Pons (tissue), 1 donor: ENCODE measurements at places on chromosomes 5 and 9.

GRCh38 chr9:101029315-101030085 is 973 bp downstream of the PLPPR1 start:
- DNase-seq: no peak

GRCh38 chr9:95004411-95005277 is 278.1 kb downstream of the AOPEP start:
- DNase-seq: no peak

GRCh38 chr5:24645483-24645882 is 705 bp upstream of the CDH10 start:
- no peak for DNase-seq

DNA sequence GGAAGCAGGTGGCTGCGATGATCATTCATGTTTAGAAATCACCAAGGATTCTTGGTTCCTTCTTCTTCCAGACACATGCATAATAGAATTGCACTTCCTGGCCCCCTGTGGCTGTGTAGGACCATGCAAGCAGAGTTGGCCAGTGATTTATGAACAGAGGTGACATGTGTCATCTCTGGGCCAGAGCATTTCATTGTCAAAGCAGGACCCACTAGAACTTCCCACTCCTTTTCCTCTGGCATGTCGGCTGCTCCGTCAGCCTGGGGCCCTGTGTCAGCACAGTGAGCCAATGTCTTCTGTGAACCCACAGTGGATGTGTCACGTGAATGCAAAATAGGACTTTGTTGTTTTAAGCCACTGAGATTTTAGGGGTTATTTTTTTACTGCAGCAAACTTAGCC is 59.2 kb downstream of the HSD17B3 start:
- DNase-seq: peak; percentile 74

DNA sequence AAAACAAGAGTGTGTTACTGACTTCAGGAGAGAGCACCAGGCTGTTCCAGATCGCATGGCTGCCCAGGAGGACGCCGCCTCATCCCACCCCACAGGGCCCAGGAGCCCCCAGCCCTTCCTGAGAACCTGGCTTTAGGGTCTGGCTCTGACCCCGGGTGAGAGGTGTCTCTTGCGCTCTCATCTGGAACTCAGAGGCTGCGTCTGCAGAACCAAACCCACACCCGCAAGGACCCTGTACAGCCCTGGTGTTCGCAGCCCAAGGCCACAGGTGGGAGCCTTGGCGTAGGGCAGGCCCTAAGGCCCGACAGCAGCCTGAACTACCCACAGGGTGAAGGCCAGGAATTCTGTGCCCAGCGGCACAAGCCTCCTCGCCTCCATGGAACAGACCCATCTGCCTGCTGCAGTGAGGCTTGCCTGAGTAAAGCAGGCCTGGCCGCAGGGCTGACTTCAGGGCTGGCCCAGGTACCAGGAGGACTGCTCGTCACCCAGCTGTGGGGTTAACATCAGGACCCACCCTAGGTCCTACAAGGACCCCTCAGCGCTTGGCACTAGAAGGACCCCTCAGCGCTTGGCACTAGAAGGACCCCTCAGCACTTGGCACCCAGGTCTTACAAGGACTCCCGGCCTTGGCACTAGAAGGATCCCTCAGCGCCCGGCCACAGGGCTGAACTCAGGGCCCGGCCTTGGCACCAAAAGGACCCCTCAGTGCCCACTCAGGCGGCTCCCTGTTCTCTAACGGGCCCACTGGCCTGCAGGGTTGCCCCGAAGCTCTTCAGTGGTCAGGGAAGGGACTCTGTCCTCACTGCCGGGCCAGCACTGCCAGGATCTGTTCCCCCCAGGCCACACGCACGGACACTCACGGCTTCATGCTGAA is 48.2 kb downstream of the NKD2 start:
- DNase-seq: no peak

DNA sequence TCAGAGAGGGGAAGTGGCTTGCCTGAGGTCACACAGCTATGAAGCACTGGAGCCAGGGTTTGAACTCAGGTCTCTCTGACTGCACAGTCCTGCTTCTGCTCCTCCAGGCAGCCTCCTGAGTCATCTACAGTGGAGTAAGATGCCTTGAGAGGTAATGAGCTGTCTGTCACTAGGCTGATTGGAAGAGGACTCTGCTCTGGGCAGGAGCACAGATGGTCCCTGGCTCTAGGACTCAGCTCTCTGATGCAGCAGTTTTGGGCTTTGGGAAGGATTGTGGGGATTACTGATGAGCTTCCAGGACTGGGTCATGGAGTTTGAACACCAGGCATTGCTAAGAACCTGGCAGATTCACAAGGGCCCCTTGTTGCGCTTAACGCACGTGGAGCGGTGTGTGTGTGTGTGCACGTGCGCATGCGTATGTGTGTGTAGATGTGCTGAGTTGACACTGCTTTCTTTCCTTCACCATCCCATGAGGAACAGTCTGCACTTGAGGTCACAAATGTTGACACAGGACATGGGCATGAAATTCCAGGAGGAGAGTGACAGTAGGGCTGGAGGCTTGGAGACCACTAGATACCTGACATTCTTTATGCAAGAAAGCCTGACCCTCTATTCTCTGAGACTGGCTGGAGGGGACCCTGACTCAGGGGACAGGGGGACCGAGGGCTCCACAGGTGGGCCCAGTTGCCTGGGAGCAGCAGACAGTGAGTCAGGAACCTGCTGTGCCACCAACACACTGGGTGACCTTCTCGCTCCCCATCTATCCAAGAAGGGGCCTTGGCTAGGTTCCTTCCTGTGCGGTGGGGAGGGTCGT is 170.5 kb downstream of the RGS3 start:
- DNase-seq: no peak

DNA sequence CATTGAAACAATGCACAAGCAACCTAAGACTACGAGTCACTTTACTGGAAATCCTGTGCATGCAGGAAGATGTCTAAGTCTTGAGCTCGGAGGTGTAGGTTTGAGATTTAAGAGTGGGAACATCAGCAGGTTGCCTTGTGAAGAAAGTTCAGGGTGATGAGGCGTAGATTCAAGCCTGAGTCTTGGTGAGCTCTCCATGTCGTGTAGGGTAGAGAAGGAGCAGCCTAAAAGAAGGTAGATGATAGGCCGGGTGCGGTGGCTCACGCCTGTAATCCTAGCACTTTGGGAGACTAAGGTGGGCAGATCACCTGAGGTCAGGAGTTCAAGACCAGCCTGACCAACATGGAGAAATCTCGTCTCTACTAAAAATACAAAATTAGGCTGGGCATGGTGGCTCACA is 30.2 kb upstream of the ANKRD18A start:
- no peak for DNase-seq

GRCh38 chr5:158753354-158753753 is 346.4 kb downstream of the EBF1 start:
- no peak for DNase-seq

- DNase-seq: no peak
These were observed 11.3 kb upstream of the SLC34A1 start for GRCh38 chr5:177372910-177373309.

GRCh38 chr9:126449725-126450667 is 123.4 kb downstream of the MVB12B start:
- no peak for DNase-seq

- no peak for DNase-seq
These were observed 94.6 kb upstream of the TAS2R1 start for GRCh38 chr5:9724707-9725106.

DNA sequence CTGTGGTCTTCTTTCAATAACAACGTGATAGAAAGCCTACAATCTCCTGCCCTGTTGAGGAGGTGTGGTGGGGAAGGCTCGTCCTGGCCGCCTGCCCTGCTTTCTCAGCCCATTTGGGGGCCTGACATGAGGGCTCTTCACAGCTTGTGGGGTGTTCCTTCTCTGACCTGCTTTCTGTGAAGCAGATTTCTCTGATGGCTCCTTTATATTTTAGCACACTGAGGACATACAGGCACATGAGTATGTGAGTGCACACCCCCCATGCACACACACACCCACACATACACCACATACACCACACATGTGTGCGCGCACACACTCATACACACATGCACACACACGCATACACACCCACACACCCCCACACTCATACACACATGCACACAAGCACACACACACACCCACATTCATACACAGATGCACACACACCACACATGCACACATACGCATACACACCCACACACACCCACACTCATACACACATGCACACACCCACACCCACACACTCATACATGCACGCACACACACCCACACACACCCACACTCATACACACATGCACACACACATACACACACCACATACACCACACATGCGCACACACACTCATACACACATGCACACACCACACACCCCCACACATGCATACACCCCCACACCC is 117.5 kb downstream of the COL5A1 start:
- no peak for DNase-seq

DNA sequence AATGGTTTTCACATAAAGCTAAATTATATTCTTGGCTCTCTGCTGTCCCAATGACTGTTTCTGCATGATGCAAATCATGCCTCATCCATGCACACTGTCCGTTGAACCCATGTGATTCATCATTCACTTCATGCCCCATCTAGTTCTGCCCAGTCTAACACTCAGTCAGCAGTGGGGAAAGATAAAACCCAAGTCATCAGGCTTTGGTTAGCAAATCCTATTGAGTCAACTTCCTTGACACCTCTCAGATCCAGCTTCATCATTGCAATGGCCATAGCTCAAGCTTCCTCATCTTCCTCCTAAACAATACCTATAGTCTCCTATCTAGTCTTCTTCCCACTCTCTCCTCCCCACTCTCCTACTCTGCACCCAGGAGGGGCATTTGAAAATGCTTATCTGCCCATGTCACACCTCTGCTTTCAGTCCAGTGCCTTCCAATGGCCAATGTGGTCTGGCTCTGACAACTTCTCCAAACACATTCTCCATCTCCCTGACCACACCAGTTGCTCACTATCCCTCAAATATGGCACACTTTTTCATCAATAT is 266.0 kb upstream of the TRIM32 start:
- no peak for DNase-seq

DNA sequence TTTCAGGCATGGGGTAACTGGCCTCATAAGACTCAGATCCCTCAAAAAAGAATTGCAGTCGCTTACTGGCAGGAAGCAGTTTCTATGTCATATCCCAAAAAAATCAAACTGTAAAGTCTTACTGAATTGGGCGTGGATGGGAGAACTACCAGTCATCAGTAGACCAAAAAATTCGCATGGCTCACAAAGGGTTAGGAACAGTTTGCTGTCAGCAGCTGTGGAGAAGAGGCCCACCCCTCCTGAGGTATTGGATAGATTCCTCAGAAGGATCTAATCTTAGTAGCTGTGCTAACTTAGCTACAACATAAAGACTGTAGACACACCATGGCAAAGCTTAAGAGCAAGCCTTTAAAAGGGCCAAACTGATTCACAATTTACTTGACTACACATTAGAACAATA is 478.3 kb upstream of the FTMT start:
- DNase-seq: no peak

DNA sequence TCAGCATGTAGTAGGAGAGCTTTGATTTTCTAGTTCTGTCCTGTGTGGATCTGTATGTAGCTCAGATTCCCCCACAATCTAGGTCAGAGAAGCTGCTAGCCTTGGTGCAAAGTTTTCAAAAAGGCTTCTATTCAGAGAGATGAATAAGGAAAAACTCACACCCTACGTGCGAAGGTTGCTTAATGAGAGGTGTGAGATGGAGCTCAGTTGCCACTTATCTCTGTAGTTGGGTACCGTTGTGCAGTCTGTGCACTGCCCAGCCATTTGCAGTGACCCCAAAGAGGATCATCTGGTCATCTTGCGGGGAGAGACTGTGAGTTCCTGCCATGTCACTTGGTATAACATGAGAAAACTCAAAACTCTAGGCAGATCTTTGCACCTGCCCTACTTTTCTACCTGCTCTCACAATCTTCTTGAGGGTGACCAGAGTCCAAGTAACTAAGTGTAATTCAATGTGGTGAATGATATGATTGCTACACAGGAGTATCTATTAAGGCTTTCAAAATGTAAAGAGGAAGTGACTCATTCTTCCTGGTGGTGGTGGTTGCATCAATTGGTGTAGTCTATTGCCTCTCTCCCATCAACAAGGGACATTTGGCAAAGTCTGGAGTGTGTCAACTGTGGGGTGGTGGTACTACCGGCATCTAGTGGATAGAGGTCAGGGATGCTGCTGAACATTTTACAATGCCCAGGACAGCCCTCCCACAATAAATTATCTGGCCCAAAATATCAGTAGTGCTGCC is 65.2 kb downstream of the TMC1 start:
- DNase-seq: peak; percentile 47

- DNase-seq: peak; percentile 83
These were observed 19.4 kb downstream of the GARNL3 start for GRCh38 chr9:127283917-127284497.

- no peak for DNase-seq
These were observed 753 bp upstream of the STC2 start for GRCh38 chr5:173328844-173329490.
